NCI-H446 (cell line): ENCODE measurements at places on chromosomes 3 and 15.

- peak; percentile 0 for DNase-seq
Observed at GRCh38 chr3:32733631-32734229, 48.7 kb downstream of the CNOT10 start.

DNA sequence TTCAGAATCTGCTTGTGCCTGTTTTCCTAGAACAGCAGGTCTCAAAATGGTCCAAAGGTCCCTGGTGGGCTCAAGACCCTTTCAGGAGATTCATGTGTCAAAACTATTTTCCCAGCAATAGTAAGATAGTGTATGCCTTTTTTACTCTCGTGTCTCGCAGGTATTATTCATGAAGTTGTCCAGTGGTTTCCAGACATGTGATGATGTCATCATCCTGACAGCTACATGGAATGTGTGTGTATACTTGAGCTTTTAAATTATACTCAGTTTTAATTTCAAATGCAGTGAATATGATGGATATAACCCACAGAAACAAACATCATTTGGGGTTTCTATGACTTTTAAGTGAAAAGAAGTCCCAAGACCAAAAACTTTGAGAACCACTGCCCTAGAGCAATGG lies 288.6 kb downstream of the NTRK3 start:
- no peak for DNase-seq

GRCh38 chr3:125073390-125073905 lies 17.7 kb upstream of the HEG1 start:
- peak; percentile 92 for DNase-seq

GRCh38 chr15:85007137-85007536 lies 25.5 kb downstream of the PDE8A start:
- DNase-seq: no peak

GRCh38 chr3:196603683-196604082 lies 35.2 kb downstream of the FBXO45 start:
- peak; percentile 52 for DNase-seq

GRCh38 chr3:190301591-190301990 lies 20.7 kb downstream of the CLDN1 start:
- DNase-seq: no peak

DNA sequence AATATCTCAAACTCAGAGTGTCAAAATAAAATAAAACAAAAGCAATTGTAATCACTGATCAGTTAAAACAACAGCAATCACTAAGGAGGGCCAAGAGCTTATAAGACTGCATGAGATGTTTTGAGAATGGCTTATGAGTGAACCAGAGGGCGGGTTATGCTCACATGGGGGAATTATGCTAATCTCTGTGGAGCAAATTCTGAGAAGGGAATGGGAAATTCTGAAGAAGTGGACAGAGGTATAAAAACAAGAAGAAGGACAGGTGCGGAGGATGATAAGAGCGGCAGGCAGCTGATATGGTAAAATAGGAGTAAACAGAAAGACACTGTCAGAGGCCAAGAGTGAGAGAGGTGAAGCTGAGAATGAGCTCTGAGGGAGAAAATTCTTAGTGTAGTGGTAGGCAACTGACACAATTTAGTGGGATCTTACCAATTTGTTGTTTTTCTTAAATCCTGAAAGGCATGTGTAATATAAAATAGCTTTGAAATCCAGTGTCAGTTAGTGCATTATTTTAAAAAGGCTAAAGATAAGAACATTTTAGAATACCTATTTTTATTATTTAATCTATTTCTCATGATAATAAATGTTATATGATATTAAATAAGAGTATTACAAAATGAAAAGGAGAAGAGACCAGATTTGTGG lies 133.8 kb downstream of the SPATA16 start:
- no peak for DNase-seq

DNA sequence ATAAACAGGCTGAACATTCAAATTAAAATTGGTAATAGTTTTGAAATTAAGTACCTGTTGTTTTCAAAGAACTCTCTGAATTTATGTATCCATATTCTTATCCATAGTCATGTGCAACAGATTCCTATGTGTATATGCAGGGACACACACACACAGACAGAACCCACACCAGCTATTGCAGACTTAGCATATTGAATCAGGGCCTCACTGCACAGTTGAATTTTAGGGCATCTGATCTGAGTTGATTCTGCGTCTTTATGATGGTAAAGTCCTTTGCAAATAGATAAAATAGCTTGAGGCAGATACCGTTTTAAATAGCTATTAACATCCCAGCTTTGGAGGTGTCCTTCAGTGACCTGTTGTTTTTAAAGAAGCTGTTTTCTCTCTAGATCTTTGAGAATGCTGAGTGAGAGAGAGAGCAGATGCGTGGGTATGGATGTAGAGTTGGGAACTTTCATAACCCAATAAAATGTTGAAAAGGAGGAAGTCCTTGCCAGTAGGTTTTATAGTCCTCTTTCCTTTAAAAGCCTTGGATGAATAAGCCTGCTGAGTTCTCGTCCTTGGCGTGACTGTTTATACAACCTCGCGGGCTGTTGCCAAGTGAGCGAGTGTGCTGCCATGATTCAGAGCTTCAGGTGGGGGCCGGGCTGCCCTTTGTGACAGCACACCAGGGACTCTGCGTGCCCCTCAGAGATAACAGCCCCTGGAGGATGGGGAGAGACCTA lies 18.3 kb downstream of the MYZAP start:
- no peak for DNase-seq

DNA sequence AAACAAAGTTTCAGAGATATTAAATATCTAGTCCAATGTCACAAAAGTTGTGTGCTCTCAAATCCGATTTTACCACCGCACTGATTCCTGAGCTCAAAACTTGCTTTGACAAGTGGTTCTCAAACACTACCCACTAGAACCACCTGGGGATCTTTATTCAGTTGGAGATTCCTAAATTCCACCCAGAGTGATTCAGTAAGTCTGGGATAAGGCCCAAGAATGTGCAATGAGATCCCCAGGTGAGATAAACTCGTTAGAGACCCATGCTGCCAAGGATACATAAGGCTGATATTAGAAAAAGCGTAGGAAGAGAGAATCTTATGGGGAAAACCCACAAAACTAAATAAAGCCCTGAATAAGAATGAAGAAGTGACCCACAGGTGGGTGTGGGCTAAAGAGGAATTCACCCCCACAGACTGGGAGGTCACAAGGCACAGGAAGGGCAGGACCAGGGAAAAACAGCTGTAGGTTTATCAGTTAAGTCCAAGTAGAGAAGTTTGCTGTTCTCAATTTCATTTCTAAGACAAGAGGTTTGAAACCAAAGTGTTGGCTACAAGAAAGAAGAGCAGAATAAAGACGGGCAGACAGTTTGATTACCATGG lies 11.5 kb upstream of the RPS17 start:
- no peak for DNase-seq

GRCh38 chr3:197854596-197855343 lies 63.7 kb downstream of the LRCH3 start:
- no peak for DNase-seq

- DNase-seq: no peak
Observed at GRCh38 chr15:101625980-101626379, 26.2 kb downstream of the TM2D3 start.

DNA sequence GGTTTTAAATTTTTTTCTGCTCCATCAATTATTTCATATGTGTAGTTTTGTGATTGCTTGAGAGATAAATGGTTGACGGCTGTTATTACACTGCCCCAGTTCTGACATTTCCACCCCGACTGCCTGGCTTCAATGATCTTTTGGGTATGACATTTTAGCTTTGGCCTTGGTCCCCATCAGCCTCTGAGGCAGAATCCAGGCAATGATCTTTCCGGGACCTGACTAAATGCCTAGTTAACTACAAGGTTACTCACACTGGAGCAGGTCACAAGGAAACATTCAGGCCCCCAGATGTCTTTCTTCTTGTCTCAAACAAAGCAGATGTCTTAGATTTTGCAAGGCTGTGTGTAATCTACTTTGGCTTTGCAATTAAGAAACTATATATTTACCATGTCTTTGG lies 61.1 kb upstream of the TMCO5A start:
- no peak for DNase-seq

DNA sequence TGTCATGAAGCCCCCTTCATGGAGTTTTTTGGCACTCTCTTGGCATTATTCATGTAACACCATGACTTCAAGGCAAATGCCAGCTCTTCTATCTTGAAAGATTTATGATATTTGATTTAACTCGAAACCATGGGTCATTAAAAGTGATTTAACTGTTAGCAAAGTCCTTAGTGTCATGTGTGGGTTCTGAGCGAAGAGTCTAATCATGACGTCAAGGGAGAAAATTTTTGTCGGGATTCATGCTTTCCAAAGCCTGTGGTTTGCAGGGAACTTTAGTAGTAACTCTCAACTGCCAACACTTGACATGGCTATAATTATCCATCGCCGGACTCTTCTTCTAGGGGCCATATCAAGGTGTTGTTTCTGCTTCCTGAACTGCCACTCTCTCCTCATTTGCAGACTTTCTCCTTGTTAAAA lies 11.5 kb downstream of the GXYLT2 start:
- DNase-seq: no peak
